T-helper 2 cell (primary cell): ENCODE measurements at places on chromosomes 2 and 18.

DNA sequence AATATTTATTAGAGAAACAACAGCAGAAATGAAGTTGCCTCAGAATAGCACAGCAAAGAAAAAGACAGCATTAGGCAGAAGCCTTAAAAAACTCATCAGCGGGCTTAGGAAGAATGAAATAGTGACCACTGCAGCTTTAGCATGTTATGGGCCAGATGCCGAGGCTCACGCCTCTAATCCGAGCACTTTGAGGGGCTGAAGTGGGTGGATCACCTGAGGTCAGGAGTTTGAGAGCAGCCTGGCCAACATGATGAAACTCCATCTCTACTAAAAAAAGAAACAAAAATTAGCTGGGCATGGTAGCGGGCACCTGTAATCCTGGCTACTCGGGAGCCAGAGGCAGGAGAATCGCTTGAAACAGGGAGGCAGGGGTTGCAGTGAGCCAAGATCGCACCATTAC is 32.4 kb downstream of the AP1S3 start:
- no peak for DNase-seq

- no peak for DNase-seq
These were observed 19.8 kb upstream of the GPR55 start for GRCh38 chr2:230944757-230945372.

DNA sequence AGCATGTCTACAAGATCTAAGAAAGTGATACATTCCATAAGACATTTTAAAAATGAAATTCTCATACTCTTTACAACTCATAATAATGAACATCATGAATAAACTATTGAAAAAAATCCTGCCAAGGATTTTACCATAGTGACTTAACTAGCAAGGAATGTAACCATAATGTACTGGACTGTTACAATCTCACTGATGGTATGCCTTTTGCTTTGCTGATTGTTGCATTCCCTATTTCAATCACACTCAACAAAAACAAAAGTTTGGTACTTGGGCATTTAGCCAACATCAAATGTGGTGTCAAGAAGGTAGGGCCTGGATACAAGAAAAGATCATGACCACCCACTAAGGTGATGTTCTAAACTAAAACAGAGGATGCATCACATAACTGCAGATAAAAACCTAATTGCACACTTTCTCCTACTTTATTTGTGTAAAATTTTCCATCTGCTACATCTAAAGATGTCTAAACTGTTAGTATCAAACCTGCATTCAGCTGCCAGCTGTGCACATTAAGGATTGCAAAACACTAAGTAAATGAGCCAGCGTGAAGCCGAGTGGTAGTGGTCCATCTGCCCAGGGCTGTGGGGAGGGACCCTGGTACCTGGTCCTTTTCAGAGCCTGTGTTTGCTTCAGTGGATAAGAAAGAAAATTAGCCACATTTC is 564.4 kb downstream of the ZEB2 start:
- no peak for DNase-seq

GRCh38 chr18:64288432-64288831 is 139.5 kb upstream of the LINC00305 start:
- no peak for DNase-seq

DNA sequence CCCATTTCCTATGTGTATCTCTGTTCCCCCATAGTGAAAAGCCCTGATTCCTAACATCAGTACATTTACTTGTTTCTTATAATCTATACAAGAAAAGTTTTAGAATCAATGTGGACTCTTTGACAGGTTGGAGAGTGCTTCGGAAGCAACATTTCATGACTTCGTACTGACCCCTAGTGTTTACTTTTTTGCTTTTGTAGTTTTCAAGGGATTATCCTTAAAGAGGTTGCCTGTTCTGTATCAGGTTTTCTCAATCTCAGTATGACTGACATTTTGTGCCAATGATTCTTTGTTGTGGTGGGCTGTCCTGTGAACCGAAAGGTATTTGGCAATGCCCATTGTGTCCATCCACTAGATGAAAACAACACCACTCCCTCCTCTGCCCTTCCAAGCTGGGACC is 43.3 kb upstream of the SERPINB2 start:
- no peak for DNase-seq

- no peak for DNase-seq
These were observed 198.7 kb downstream of the MYCN start for GRCh38 chr2:16138811-16139662.
